ENCODE measurements at places on chromosomes 1 and 21.

DNA sequence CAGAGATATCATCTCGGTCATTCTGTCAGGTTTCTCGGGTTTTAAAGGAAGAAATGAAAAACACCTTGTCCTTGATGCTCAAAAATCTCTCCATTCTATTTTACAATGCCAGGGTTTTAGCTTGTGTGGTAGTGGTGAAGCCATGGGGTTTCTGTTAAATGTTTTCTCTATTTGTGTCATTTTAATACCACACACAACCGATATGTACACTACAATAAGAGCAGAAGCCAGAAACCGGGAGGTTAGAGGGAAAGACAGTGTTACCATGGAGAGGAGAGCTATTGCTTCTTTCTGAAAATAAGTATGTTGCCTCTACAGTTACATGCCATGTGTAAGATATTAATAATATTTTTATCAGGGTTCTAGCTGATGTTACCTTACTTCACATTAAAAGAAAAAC is 2.8 kb downstream of the SLC35D1 start:
- no peak for DNase-seq

GRCh38 chr1:206506405-206507283 is 687 bp upstream of the RASSF5 start:
- DNase-seq: no peak

- DNase-seq: no peak
These were observed 101.2 kb upstream of the SLC2A1 start for GRCh38 chr1:43059640-43060574.

DNA sequence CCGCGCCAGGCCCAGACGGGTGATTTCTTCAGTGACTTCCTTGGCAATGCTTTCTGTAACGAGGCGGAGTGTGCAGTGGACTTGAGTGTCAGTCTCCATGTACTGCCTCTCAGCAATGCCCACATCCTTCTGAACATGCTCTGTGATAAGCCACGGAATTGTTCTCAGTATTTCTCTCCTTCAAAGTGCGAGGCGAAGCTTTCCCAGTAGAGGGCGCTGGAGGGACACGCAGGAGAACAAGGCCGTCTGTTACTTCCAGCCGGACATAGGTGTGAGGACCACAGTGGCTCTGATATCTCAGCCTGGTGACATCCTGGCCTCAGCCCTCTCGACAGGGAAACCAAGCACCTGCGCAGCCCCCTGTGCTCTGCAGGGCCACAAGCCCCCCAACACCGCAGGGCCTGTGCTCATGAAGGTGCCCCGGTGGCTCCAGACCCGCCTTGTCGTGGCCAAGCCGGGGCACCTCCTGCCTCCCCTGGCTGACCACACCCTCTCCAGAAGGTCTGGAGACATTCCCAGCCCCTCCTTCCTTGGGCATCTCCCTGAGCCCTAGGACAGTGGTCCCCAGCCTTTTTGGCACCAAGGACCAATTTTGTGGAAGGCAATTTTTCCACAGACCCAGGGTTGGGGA is 46.1 kb upstream of the BACE2 start:
- peak; percentile 56 for DNase-seq
